CD4-positive, alpha-beta T cell treated with Interleukin-17A for 1 hour (primary cell): ENCODE measurements at places on chromosomes 6 and 20.
A peak's percentile ranks its signal among the peaks of the same experiment; 100 is the strongest.

- no peak for DNase-seq
Measured at GRCh38 chr6:166853371-166854325, 102.7 kb downstream of the RNASET2 start.

DNA sequence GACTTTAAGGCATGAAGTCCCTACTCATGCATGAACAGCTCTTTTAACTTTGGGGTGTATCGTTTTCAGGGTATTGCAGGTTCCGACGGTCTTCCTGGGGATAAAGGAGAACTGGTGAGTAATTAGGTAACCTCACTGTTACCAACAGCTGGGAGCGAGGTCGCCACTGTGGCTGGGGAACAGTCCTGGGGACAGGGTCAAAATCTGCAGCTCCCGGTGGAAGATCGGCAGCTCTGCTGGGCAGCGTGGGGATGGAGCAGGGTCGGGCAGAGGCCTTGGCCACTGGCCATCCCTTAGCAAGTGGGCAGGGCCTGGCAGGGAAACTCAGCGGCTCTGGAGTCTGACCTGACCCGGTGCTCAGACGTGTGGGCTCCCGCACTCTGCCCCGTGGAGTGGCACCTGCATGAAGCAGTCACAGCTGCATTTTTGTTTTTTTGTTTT is 16.1 kb downstream of the COL9A3 start:
- DNase-seq: no peak

DNA sequence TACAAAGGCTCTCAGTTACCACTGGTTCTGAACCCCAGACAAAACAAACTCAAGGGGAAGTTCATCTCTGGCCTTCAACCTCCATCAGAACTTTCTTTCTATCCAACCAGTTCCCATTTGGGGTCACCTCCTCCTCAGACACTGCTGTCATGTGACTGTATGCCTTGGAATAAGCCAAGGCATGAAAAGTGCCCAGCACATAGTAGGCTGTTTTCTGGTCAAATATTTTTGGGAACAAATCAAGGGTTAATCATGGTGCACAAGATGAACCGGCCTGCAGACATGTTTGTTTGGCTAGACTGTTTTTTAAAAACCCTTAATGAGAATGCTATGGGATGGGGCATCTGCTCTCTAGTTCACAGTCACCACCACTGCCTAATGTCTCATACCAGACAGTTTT is 48.9 kb upstream of the MRPS10 start:
- DNase-seq: no peak

DNA sequence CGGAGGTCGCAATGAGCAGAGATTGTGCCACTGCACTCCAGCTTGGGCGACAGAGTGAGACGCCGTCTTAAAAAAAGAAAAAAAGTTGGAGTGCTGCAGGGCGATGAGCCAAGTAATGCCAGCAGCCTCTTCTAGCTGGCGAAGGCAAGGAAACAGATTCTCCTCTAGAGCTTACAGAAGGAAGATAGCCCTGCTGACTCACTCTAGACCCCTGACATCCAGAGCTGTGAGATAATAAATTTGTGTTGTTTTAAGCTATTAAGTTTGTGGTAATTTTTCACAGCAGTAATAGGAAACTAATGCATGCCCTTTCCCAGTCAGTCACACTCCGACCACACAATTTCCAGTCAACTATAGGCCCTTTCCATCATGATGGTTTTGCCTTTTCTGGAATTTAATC is 16.4 kb downstream of the PRSS16 start:
- no peak for DNase-seq

DNA sequence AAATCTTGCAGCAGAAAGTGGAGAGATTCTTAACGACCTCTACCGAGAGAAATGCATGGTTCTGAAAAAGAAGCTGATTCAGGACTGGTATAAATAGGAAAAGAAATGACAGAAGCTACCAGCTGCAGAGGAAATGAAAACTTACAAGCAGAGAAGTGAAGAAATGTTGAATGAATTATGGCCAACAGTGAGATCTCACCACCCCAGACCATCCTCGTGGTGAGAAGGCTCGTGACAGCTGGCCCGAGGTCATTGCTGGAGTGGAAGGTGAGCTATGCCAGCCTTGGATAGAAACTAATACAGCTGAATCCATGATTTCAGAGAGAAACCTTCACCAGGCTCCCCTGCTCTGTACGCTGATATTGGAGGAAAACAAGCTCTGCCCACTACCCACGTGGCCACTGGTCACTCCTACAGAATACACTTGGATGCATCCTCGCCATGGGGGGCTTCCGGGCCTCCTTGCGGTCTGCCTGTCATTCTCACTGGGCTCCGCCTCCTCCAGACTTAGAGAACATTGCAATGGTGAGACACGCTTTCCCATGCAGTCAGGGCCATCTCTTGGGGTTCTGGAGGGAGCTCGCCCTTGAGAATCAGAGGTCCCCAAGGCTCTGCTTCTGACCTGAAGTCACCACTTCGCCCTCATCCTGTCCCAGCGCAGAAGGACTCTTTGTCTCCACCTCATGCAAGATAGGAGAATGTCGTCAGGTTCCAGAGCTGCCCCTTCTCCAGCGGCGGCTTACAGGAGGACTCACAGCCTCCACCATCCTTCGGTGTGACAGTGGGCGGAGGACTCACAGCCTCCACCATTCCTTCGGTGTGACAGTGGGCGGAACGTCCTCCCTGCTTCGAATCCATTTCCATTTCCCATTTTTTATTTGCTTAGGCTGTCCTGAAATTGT is 10.6 kb upstream of the TUBB2B start:
- no peak for DNase-seq

GRCh38 chr6:160254467-160255312 is 3.9 kb downstream of the SLC22A2 start:
- DNase-seq: no peak

GRCh38 chr6:105373481-105373880 is 29.4 kb downstream of the PREP start:
- no peak for DNase-seq

- no peak for DNase-seq
Measured at GRCh38 chr6:91352878-91353277, 766.0 kb upstream of the MAP3K7 start.

GRCh38 chr6:125267806-125268523 is 33.8 kb downstream of the HDDC2 start:
- DNase-seq: no peak

DNA sequence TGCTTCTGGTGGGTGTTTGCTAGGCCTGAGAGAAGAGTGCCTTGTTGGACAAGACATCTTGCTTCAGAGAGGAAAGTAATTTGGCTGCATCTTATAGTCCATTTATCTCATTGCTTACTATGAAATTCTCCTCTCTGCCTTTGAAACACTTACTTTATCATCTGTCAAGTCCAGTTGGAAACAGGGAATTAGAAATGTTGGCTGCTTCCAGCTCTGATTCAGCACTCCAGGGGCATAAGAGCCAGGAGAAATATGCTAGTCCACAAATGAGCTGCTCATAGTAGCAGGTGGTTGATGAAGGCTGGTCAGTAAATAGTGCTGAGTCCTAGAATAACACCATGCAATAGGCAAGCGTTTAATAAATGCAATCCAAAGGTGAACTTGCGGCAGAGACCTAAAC is 227.1 kb downstream of the SLC35F1 start:
- no peak for DNase-seq

- DNase-seq: no peak
Measured at GRCh38 chr6:38413102-38413800, 226.5 kb downstream of the BTBD9 start.

DNA sequence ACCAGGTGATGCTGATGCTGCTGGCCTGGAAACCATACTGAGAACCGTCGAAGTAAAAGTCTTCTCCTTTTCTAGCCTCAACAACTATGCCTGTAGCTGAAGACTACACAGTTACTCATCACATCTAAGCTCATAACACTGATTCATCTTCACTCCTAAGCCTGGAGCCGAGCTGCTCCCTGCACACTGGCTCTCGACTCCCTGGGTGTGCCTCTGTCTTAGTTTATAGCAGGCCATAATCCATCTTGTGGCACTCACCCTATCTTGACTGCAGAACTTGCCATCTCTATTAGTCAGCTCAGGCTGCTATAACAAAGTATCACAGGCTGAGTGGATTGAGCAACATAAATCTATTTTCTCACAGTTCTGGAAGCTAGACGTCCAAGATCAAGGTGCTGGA is 191.0 kb downstream of the UNC5CL start:
- no peak for DNase-seq

DNA sequence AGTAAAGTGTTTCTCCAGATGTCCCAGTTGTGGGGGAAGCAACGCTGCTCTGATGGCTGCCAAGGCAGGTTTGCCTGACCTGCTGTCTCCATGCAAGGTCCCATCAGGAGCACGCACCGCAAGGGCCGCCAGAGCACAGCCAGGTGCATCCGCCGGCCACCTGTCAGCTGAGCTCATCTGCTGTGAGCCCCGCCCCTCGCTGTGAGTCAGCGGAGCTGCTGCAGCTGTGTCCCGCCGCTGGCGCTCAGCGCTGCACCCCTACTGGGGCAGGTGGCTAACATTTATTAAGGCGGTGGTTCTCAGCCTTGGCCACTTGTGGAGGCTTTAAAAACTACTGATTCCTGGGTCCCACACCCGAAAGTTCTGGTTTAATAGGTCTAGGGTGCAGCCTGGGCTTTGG is 225.7 kb downstream of the UST start:
- DNase-seq: peak; percentile 31

- DNase-seq: no peak
Measured at GRCh38 chr20:62628691-62629090, 13.6 kb upstream of the SLCO4A1 start.

GRCh38 chr20:17317341-17317740 is 90.5 kb downstream of the PCSK2 start:
- DNase-seq: no peak

DNA sequence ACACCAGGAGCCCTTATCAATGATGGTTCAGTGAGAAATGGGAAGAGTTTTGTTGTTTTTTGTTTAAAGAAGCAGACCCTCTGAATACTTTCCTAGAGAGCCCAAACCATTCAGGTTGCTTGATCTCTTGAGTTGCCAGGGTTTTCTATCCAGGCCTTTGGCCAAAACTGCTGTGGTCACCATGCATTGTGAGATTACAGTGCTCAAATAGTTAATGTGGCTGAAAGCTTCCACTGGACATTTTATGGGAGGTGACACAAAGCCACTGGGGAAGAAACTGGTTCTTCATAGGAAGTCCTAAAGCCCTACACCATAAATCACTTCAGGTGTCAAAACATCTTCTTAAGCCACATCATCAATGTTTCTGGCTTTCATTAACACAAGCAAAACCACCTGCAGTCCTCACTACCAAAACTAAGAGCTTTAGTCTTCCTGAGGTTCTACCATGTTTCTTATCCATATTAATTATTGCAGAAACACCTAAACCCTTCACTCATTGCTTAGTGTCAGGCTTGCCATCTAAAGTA is 101.6 kb downstream of the IBTK start:
- no peak for DNase-seq

DNA sequence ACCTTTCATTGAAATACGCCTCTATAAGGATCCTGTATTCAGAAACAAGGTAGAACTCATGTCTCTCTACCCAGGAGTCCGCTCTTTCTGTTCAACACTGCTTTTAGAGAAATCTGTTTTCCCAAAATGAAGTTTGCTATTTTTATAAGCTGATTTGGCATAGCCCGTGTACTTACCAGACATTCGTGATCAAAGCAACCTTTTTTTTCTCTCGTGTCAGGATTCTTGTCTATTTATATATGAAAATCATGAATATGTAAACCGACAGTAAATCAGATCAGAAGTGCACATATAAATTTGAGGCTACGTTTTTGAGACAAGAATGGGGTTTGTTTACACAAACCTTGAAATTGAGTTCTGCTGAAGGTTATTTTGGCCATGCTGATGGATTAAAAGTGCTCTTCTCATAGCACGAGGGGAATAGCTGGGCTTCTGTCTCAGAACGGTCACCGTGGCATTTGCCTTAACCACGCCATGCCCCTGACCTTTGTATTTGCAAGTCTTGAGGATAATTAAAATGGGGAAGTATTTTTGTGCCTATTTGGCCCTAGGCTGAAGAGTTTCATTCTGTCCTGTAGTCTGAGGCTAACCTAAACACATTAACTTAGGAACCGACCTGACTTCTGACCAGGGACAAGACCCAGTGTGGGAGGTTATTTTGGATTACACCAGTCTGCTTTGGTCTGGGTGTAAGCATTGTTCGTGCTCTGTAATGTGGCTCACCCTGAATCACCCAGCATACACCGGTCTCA is 118.6 kb downstream of the MAP3K4 start:
- no peak for DNase-seq

GRCh38 chr6:1665214-1665613 is 55.5 kb downstream of the FOXC1 start:
- DNase-seq: no peak

DNA sequence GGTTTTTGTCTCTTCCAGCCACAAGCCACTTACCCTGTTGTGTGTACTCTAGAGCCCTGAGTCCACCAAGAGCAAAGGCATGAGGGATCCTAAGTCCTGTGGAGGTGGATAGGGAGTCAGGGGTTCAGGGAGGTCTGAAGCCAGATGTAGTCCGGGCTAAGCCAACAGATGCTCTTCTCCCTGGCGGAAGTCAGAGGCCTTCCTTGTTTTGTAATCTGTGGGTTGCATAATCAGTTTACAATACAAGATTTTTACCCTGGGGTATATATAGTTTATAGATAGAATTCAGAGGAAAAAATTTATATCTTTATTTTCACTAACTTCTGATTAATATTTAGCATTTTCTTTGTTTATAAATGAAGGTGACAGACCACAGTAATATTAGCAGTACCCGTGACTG is 9.2 kb downstream of the LAMP5 start:
- DNase-seq: no peak

DNA sequence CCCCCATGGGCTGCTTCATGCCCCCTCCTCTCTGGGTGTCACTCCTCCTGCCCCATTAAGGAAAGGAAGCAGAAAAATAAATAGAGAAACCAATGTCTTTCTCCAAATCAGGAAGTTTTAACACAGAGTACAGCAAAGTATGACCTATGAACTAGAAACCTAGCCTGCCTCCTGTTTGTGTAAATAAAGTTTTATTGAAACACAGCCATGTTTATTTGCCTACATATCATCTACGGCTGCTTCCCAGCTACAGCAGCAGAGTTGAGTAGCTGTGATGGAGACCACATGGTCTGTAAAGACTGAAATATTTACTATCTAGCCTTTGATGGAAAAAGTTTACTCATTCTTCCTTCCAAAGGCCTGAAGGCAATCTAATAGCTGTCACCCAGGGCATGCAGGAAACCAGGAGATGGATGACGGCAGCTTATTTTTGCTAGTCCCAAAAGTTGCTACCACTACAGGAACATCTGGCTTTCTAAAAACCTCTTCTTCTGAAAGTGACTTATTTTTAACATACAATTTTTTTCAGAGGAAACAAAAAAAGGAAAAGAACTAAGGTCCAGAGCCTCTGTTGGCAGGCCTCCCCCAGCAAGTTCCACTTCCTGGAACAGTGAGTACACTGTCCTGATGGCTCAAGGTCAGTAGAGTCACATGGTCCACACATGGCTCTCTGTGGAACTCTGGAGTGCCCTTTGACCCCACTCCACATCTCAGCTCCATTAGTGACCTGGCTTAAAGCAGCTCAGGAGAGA is 287.8 kb downstream of the PTPRT start:
- no peak for DNase-seq
